ENCODE measurements at places on chromosomes 6 and 20.

GRCh38 chr20:48799328-48800105 is 28.3 kb downstream of the PREX1 start:
- DNase-seq = peak; percentile 55

DNA sequence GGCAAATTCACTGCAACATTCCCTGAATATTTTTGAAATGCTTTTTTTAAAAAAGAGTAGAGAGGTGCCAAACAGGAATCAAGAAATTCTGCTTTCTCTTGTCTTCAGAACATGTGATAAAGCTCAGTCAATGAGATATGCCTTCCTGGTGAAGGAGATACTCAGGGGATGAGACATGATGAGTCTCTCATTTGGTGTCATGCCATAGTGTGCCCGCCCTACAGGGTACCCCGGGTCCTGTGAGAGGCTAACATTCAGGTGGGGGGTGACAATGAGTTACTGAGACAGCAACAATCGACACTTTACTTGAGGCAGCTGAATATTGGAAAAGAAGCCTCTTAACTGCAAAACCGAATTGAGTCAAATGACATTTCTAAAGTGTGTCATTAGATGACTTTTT is 6.7 kb downstream of the CCR6 start:
- no peak for DNase-seq

DNA sequence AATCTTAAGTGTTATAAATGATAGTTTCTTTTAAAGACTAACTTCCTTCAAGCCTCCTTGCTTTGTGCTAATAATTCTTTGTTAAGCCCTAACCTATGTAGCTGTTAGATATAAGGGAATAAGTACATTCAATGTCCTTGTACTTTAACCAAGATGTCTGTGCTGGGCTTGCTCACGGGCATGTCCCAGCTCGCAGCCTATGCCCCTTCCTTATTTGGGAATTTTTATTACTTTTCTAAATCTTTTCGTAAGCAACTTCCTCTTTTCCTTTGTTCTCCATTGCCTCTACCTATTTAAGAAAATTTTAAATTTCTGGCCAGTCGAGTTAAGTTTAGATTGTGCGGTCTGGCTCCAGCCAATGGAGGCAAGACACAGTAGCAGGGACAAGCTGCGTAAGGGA is 26.0 kb upstream of the CDK19 start:
- no peak for DNase-seq

- peak; percentile 88 for DNase-seq
Measured at GRCh38 chr6:110180228-110181008, at the start of gene CDC40. Gene CDC40 (plus strand): TSS chr6:110180427. CDS start chr6:110180445, 18 bp downstream.

DNA sequence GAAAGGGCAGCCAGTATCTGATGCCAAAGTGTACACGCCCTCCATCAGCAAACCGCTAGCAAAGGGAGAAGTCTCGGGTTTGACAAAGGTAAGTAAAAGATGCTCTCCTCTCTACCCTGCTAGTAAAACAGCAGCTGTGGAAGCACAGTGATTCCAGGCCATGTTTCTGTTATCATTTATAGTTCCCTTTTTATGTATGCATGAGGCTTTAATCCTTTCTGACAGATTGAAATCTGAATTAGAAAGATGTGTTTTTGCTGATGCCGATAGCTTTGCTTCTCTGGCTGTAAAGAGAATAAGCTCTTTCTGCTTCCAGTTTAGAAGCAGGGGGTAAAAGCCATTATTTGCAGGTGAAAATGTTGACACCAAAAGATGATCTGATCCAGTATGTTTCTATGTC is 392.4 kb upstream of the SOX4 start:
- DNase-seq = no peak

GRCh38 chr6:111486921-111487320 is 3.9 kb upstream of the REV3L start:
- DNase-seq = no peak
